ENCODE measurements at places on chromosomes 5 and 9. TPM values are rescaled to one million over a fixed set of nuclear protein-coding genes. Genes with fewer than 3 reads are reported as not detected.

- DNase-seq, result no peak
Measured at GRCh38 chr9:113313261-113313660, 10.1 kb upstream of the RNF183 start.

GRCh38 chr9:122214507-122214906 is 14.2 kb downstream of the LHX6 start:
- no peak for DNase-seq

ZDHHC11B gene
- total RNA-seq, result 0.51 TPM

GRCh38 chr9:79551994-79552393 is 19.8 kb upstream of the TLE4 start:
- DNase-seq, result no peak

DNA sequence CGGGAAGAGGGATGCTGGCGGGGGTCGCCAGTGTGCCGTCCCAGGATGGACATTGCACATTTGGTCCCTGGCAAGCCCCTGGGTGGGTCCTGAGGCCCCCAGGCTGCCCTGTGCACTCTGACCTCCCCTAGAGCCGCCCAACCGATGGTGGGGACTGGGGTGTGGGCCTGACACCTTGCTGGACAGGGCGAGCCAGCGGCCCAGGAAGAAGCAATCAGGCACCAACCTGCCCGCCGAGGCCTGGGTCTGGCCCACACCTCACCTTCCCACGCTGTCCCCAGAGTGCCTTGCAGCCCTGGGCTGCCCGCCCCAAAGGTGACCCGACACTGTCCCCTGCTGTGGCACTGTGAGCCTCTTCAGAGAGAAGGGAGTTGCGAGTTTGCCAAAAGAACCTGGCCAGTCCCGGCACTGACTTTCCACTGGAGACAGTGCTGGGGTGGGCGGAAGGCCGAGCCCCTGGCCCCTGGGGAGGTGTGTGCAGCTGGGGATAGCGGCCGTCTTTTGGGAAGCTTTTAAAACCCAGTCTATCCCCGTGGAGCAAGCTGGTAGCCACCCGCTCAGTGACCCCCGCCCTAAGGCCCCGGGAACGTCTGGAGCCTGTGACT is 12.0 kb upstream of the NRARP start:
- no peak for DNase-seq

All from bronchial epithelial cell (primary cell).